ENCODE measurements at places on chromosomes 11 and 22.

- no peak for DNase-seq
Measured at GRCh38 chr11:63375434-63375833, 5.8 kb downstream of the SLC22A9 start.

- DNase-seq, result no peak
Measured at GRCh38 chr11:68092411-68092810, 28.8 kb downstream of the CHKA start.

GRCh38 chr11:111720801-111721494 lies 45.2 kb downstream of the PPP2R1B start:
- no peak for DNase-seq

DNA sequence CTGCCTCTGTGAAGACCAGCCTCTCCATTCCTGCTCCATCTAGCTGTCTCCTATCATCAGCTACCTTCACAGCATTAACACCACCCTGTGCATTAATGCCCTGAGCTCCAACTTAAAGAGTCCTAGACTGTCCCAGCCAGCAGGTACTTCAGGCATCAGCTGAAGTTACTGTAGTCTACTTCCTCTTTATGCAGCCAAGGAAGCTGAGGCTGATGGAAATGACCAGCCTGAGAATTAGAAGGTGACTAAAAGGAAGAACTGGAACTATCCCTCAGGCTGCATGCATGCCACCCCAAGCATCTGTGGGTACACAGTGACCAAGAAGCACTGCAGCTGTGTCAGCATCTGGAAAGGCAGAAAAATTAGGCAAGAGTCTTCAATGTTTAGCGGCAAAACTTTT lies 28.2 kb downstream of the MS4A10 start:
- no peak for DNase-seq

DNA sequence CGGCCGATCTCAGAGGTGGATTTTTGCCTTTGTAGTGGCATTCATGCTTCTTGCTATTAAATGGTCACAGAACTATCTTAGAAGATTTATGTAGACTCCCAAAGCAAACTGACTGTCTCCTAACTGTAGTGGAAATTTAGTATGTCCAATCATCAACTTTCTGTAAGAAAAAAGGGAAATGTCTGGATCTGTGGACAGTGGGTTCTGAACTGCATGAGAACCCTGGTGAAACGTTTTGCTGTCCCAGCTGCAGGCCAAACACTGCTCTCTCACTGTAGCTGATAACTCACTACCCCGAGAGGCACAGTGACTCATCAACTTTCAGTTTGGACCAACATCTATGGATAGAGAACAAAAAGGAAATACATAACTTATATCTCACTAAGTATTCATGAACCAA lies 387.1 kb downstream of the SOX6 start:
- peak; percentile 41 for DNase-seq

DNA sequence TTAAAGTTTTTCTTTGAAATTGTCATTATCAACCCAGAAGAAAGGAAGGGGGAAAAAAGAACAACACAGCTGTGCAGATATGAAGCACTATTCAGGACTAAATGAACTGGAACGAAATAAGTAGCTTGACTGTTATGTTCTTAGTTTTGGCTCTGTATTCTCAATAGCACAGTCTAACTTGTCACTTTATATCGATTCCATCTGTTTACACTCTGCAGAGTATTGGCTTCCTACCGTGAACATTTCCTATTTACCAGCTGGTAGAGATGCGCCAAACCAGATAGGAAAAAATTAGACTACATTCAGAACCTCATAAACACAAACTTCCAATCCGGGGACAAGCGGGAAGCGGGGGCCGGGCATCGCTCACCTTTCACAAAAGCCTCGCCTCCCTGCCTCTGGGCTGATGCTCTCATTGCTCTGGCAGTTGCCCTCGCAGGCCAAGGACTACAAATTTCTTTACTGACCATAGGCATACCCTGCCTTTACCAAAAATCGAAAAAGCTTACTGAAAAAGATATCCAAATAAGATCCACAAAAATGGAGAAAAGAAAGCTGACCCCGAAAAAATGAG lies 66.2 kb downstream of the EFCAB6 start:
- DNase-seq, result peak; percentile 36

DNA sequence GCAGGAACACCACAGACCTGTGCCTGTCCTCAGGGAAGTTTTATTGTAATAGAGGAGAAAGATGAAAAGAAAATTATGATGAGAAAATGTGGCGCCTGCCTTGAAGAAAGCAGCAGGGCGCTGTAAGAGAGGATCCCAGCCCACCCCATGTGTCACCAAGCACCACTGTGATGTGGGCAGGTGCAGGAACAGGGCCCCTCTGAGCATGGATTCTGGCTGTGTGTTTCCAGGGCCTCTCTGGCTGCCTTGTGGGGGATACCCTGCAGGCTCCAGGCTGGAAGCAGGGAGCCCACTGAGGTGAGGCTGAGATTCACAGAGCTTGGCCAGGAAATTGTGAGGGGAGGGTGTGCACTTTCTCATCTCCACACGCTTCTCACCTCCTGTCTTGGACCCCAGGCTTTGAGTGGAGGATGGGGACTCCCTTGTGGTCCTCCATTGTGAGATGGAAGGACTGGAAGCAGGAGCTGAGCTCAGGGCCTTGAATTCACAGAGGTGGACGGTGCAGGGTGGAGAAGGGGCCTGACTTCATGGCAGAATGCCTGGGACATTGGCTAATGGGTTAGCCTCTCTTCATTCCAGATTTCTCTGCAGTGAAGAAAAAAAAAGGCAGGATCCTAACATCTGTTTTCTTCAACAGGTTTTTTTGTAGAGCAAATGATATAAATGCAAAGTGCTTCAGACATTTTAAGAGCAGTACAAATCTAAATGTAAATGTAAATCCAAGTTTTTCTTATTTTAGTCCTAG lies 246.6 kb upstream of the B3GAT1 start:
- no peak for DNase-seq

- DNase-seq, result no peak
Measured at GRCh38 chr22:45197606-45198462, 34.1 kb downstream of the NUP50 start.
